Astrocyte of the hippocampus (primary cell): ENCODE measurements at places on chromosomes 4 and X.

GRCh38 chrX:154506483-154507332 lies 9.3 kb downstream of the FAM3A start:
- DNase-seq, result no peak

DNA sequence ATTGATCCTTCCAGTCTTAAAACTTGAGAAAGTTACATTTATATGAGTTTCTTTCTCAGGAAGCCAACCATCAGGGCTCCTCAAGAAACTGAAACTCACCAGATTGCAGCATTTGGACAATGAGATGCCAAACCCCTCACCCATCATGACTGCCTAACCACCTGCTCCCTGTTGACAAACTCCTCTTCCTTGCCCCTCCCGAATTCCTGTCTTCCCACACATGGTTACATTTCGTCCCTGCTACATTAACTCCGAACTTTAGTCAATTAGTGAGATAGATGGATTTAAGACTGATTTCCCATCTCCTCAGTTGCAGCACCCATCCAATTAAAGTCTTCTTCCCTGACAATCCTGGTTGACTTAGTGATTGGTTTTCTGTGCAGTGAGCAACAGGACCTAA lies 118.7 kb downstream of the ZNF330 start:
- no peak for DNase-seq

- DNase-seq, result peak; percentile 95
Measured at GRCh38 chr4:94577136-94577535, 125.4 kb downstream of the PDLIM5 start.

- DNase-seq, result no peak
Measured at GRCh38 chr4:13920111-13920875, 292.8 kb upstream of the BOD1L1 start.

DNA sequence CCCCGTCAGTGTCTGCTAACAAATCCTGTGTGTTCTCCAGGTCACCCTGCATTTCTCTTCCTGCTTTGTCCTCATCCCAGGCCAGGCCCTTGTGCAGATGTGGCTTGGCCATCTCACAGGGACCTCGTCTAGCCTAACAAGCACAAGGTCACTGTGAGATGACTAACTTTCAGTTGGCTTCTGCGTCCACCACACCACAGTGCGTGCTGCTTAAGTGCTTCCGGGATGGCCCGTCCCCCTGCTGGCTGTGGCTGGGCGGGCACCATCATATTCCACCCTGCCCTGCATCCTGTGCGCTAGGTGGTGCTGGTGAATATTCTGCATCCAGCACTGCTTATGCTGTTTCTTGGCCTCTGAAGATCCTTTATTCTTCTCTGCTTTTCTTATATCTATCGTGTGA lies 33.8 kb downstream of the RBBP7 start:
- peak; percentile 29 for DNase-seq

DNA sequence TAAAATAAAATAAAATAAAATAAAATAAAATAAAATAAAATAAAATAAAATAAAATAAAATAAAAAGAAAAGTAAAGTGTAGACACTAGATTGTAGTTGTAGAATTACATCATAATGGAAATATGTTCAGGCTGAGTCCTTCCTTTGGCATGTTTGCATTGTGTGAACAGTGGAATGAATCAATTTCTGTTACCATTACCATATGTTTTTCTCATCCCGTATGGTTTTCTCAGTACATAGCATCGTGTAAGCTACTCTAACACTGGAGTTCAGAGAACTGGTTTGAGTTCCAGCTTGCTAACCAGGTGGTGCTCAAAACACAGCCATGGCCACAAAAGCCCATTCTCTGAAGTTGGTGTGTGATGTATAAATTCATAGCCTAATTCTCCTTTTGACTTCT lies 45.9 kb downstream of the USP11 start:
- DNase-seq, result no peak

DNA sequence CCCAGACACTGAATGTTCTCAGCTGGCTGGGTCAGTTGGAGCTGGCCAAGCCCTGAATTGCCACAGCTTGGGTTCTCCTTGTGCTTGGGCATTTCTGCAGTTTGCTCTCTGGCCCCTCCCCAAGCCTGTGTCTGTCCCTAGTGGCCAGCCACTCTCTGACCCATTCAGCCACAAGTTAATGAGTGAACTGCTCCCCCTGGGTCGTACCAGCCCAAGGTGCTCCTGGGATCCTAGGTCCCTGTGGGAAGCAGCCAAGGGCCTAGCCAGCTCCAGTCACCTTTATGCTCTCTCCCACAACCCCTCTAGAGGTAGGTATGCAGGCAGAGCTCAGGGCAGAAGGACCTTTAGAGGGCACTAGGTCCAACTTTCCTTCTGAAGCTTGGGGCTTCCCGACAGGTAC lies 51.5 kb downstream of the STARD8 start:
- no peak for DNase-seq

GRCh38 chr4:116788723-116789122 lies 296.7 kb downstream of the TRAM1L1 start:
- DNase-seq, result no peak

- DNase-seq, result peak; percentile 63
Measured at GRCh38 chrX:45771560-45772340, 571.1 kb upstream of the DIPK2B start.

DNA sequence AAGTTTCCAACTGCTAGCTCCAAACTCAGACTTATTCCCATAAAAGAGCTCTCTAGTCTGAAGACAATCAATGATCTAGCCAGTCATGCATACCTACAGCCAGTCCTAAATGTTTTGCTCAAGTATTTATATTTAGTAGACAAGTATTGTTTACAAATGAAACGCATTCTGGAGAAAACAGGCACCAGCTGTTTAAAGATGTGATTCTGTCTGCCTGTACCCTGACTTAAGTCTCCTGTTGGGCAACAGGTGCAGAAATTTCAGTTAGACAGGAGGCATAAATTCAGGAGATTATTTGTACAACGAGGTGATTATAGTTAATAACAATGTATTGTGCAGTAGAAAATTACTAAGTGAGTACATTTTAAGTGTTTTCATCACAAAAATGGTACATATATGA lies 28.9 kb downstream of the LNX1 start:
- no peak for DNase-seq
